Ecto neural progenitor cell (in vitro differentiated cells): ENCODE measurements at places on chromosomes 16 and 17.

- no peak for DNase-seq
These were observed 671.4 kb upstream of the SALL1 start for GRCh38 chr16:51822471-51822870.

DNA sequence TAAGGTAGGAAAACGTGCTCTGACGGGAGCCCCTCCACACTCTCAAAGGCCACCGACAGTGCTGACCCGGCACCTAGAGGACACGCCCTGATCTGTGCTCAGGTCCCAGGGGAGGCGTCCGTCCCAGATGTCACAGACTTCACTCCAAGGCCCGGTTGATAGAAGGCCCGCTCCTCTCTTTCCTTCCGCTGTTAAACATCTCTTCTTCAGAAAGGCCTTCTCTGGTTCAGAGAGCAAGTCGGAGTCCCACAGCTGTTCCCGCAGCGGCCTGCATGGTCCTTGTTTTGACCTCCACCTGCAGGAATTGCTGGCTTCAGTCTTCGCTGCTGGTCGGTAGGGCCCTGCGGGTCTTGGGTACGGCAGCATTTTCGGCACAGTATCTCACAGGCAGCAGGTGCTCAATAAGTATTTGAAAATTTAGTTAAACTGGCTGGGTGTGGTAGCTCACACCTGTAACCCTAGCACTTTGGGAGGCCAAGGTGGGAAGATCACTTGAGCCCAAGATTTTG lies 88.5 kb downstream of the MRC2 start:
- DNase-seq = no peak

- no peak for DNase-seq
These were observed 7.4 kb downstream of the TELO2 start for GRCh38 chr16:1500465-1501150.

GRCh38 chr17:3497101-3497500 lies 21.3 kb downstream of the ASPA start:
- DNase-seq = no peak

- no peak for DNase-seq
These were observed 19.8 kb upstream of the MARCHF10 start for GRCh38 chr17:62827746-62828485.

GRCh38 chr16:8739989-8740704 lies 57.3 kb downstream of the TMEM186 start:
- DNase-seq = no peak

DNA sequence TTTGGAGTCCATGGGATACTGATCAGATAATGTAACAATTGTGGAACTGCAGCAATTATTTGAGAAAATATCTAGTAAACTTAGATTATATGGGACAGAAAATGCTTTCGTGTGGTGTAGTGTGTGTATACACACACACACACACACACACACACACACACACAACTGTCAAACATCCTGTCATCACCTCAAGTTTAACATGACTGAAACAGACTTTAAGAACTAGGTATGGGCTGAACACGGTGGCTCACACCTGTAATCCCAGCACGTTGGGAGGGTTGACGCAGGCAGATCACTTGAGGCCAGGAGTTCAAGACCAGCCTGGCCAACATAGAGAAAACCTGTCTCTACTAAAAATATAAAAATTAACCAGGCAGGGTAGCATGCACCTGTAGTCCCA lies 544 bp upstream of the EVI2A start:
- DNase-seq = no peak
